ENCODE measurements at places on chromosomes 12 and 14.

DNA sequence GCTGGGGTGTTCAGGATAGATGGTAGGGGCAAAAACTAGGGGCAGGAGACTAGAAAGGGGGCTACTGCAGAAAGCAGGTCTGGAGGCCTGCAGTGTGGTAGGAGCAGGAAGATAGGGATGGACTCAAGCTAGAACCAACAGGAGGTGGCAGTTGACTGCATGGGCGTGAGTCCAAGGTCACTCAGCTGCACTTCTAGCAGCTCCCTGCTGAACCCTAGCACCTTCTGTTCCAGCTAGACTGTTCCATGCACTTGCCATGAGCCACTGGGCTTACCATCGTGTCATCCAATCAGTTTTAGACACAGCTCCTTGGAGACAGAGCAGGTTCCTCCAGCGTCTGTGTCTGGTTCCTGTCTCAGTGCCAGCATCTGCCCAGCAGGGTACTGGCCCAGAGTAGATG, 11.3 kb upstream of the KRT8 start:
- no peak for DNase-seq

- no peak for DNase-seq
These were observed 109.7 kb downstream of the ZNF664 start for GRCh38 chr12:124082687-124083086.

DNA sequence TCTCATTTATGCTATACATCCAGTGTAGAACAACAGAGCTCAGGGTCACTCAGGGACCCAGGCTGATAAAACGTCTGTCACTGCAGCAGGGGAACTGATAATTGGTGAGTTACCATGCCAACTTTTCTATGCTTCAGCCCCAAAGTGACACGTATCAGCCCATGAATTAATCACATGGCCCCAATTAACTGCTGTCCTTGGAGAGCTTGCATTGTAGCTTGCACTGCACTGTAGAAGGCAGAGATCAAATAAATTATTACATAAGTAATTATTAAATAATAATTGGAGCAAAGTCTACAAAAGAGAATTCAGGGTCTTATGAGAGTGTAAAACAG, 144.6 kb downstream of the SUDS3 start:
- no peak for DNase-seq

DNA sequence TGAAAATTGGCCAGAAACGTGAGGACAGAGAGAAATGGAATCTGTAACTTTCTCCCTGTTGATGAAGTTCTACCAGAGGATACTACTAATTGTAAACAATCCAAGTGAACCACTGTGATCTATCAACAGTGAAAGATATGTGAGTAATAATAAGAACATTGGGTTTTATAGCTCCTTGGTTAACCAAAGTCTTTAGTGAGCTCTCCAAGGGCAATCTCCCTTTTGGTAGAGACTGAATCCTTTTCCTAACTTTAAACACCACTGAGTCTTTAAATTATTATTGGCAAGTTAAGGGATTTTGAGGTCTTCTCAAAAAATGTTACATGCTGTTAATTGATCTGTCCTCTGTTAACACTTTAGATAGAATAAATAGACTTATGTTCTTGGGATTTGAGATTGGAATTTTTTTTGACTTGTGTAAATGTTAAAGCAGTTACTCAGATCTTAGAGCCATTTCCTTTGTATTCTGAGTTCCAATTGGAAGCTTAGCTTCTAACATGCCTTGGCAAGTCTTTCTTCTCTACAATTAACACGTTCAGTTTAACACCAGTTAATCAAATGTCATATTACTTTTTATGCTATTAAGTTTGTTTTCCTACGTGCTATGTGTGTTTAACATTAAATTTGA, 338.2 kb upstream of the DDHD1 start:
- no peak for DNase-seq

GRCh38 chr12:68899251-68899771, 33.7 kb downstream of the CPM start:
- DNase-seq = no peak

- DNase-seq = no peak
These were observed 79.3 kb downstream of the GTF2A1 start for GRCh38 chr14:81141426-81141825.

GRCh38 chr14:101894365-101895081, 69.8 kb upstream of the DYNC1H1 start:
- DNase-seq = no peak

DNA sequence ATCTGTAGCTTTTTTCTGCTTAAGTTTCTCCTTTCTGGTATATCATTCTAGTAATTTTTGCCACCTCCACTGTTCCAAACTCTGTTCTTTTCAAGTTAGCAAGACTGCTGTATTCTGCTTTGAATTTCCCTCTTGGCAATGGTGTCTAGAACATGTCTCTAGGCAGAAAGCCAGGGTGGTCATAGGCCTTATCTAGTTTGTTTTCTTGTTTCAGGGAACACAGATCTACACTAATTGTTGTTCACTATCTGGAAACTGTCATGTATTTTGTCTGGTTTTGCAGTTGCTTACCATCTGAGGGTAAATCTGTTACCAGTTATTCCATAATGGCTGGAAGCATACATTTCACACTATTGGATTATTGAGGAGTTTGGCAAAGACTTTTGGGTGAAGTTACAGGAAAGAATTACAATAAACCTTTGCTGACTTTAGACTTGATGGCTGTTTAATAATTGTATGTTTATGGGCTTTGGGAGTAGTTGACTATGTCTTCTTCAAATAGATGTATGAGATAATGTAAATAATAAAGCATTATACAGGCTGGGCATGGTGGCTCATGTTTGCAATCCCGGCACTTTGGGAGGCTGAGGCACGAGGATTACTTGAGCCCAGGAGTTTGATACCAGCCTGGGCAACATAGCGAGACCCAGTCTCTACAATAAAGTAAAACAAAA, 41.4 kb downstream of the FUT8 start:
- DNase-seq = no peak

GRCh38 chr14:38291681-38292467, 36.0 kb upstream of the CLEC14A start:
- DNase-seq = no peak

- DNase-seq = no peak
These were observed 3.1 kb downstream of the PYGL start for GRCh38 chr14:50941151-50941550.

DNA sequence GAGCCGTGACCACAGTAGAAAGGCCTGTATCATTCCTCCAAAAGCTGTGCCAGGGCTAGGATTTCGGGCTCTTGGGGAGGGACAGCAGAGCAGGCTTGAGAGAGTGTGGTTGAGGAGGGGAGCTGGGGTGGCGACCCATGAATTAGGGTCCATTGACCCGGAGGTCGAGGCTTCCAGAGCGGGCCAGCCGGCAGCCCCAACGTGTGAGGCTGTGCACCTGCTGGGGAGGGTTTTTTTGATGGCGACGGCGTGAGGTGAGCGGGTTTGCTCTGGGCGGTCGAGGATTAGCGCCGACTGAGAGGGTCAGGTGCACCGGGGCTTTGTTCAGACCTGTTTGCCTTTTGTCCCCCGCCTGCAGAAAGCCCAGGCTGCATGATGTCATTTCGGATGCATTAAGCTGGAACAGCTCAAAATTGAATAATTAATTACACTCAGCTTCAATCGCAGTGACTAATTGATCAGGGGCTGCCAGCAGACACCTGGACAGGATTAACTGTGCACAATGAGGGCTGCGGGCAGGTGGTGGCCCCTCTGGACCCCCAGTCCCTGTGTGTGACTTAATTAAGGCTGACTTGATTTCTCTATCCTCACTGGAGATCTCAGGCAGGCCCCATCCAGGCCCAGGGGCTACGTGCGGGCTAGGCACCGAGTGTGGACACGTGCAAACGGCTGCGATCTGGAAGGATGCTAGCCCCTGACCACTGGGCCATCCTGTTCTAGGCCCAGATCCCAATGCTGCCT, 42.1 kb upstream of the MEG3 start:
- no peak for DNase-seq

GRCh38 chr12:97306147-97306546, 156.5 kb upstream of the RMST start:
- no peak for DNase-seq

DNA sequence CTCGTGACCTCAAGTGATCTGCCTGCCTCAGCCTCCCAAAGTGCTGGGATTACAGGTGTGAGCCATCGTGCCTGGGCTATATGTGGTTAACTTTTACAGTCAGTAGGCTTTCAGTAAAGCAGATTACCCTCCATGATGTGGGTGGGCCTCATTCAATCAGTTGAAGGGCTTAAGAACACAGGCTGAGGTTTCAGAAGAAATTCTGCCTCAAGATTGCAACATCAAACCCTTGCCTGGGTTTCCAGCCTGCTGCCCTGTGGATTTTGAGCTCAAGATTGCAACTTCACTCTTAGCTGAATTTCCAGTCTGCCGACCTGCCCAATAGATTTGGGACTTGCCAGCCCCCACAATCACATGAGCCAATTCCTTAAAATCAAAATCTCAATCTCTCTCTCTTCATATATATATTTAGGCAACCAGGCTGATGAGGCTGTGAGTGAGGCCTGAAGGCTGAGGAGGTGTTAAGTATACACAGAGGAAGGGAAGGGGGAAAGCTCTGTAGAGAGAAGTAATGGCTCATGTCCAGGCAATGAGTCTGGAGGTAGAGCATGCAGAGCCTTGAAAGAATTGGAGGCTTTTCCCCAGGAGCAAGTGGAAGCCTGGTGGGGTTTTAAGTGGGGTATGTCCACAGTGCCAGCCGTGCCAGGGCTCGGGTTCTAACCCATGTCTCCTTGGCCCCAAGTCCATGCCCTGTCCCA, 33.3 kb upstream of the ACTN1 start:
- no peak for DNase-seq

GRCh38 chr12:29799591-29799990, 15.8 kb upstream of the TMTC1 start:
- DNase-seq = no peak

DNA sequence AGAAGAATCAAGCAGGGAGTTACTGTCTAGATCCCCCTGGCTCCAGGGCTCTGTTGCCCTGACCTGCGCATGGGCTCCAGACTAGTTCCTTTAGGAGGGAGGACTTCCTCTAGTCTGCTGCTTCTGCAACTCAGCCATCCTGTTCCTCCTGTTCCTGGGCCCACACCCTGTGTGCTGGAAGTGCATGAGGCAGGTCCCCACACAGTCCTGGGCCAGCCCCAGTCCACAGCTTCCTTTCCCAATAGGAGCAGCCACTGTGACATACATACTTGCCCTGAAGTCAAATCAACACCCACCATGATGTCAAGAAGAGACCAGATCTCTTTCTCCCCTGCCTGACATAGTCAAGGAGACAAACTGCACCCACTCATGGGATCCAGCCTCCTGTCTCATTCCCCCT, 1.3 kb downstream of the SDR9C7 start:
- DNase-seq = no peak

- no peak for DNase-seq
These were observed 104.3 kb upstream of the DACT1 start for GRCh38 chr14:58533446-58533845.

DNA sequence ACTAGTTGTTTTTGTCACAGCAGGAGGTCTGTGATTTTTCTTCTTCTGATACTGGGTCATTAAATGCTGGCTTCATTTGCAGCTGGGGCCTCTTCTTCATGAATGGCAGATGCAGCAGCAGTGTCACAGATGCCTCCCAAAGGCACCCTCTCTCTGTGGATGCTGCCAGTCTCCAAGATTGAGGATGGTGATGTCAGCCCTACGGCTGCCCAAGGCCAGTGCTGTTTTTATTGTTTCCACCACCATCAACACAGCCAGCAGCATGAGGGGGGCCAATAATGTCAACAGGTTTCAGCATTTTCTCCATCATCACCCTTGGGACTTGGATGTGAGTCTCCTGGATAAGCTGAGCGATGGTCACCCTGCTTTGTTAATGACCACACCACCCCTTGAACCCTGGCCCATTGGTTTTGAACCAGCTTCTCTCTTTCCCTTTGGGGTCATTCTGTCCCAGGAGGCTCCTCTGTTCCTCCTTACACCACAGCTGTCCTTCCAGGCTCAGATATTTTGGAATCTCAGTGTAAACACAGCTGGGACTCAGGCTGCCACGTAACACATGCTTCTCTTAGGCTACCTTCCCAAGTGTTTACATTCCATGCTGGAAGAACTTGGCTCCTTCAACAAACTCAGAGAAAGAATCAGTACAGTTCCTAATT, 151.7 kb upstream of the DDHD1 start:
- no peak for DNase-seq

DNA sequence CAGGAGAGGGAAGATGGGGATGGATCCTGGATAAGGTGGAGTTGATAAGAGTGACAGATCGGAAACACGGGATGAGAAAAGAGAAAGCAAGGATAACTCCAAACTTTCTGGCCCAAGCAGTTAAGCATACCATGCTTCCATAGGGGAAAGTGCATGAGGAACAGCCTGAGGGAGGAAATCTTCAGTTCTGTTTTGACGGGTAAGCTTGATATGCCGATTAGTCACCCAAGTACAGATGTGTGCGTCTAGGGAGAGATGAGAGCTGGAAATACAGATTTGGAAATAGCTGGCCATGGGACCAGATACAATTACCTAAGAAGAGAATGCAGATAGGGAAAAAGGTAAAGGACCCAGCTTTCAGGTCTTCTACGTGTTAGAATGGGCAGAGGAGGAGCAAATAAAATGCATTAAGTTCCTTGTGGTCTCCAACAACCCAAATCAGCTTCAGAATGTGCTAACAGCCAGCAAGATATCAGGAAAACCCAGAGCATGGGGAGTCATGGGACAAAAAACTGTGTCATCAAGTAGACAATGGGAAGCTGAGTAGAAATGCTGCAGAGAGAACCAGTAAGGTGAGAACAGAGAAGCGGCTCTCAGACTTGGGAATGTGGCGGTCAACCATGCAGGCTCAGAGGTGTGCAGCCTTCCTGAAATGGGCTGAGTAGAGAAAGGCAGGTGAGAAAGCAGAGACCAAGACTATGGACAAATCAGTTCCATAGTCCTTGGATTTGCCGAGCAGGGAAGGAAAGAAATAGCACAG, 56.3 kb downstream of the PPP1R36 start:
- no peak for DNase-seq

DNA sequence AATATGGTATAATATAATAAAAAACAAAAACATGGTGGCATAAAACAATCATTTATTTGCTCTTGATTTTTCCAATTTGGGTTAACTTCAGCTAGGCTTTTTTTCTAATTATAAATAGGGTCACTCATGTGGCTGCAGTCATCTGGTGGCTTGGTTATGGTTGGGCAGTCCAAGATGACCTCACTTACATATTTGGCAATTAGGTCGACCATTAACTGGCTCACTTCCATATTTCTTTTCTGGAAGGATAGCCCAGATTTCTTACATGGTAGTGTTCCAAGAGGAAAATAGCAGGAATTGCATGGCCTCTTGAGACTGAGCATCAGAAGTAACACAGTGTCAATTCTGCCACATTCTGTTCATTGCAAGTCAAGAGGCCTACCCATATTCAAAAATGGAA, 153.4 kb downstream of the FUT8 start:
- DNase-seq = no peak

- no peak for DNase-seq
These were observed 16.4 kb downstream of the FLRT2 start for GRCh38 chr14:85546390-85546789.

All from T-cell (primary cell).